ENCODE measurements at places on chromosomes 7 and 10.

DNA sequence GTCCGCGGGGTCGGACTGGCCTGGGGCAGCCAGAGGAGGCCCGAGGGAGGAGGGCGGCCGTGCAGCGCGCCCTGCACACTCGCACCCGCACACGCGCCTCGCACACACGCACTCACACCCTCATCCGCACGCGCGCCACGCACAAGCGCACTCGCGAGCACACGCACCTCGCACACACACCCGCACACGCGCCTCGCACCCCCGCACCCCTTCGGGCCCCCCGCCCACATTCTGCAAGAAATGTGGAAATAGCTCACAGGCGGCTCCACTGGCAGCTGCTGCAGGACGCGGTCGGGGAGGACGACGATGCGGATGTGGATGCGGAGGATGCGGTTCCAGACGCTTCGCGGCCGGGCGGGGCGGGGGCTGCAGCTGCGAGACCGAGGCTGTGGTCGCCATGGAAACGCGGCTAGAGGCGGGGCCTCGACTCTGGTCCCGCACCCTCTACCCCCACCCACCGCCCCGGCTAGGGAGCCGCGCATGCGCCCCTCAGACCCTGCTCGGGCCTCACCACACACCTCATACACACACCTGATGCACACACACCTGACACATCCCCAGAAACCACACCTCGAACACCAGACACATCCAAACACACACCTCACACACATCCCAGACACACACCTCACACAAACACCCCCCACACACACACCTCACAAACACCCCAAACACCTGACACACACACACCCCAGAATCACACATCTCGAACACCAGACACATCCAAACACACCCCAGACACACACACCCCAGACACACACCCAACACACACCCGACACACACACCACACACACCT lies at the start of gene CALY:
TSS of gene CALY (minus strand) at position 320 of the 793 bp plus-strand sequence. CDS start 7,907 bp downstream, outside the sequence.
- DNase-seq = no peak

- DNase-seq = no peak
Measured at GRCh38 chr7:22885797-22886261, 63.2 kb upstream of the TOMM7 start.

DNA sequence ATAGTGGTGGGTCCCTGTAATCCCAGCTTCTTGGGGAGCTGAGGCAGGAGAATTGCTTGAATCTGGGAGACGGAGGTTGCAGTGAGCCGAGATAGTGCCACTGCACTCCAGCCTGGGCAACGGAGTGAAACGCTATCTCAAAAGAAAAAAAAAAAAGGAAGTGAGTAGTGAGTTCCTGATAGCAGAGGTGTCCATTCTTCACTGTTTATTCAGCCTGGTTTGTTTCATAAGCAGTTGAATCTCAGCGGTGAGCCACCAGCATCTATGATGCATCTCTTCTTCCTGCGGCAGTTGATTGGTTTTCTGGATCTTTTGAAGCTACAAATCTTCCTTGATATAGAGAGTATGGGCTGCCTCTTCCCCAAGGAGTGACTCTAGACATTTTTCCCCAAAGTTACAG lies 316.1 kb upstream of the MTPN start:
- DNase-seq = no peak

- no peak for DNase-seq
Measured at GRCh38 chr10:118498623-118499022, 96.8 kb downstream of the PRLHR start.

DNA sequence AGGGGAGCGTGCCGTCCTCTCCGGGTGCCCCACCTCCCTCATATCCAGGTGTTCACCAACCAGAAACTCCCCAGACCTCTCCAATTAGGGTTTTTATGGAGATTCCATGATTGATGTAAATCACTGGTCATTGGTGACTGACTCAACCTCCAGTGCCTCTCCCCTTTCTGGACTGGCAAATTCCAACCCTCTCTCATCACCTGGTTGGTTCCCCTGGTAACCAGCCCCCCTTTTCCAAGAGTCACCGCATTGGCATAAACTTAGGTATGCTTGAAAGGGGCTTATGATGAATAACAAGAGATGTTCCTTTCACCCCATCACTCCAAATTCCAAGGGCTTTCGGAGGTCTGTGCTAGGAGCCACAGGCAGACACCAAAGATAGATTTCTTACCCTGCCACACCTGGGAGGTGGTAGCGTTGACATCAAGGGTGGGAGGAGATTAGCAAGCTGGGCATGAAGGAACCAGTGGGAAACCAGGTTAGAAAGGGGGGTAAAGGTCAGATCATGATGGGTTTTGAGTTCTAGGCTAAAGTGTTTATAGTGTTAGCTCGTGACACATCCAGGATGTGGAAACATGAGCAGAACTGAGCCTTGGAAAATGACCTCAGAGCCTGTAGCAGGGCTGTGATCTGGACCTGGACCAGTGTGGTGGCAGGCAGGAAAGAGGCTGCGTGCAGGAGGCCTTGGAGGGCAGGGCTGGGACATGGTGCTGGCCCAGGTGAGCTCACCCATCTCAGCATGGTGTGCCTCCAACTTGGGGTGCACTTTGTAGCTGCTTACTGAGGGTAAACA lies 45.1 kb downstream of the CAMK1D start:
- no peak for DNase-seq

GRCh38 chr7:101729241-101729883 lies 88.1 kb upstream of the CUX1 start:
- no peak for DNase-seq

DNA sequence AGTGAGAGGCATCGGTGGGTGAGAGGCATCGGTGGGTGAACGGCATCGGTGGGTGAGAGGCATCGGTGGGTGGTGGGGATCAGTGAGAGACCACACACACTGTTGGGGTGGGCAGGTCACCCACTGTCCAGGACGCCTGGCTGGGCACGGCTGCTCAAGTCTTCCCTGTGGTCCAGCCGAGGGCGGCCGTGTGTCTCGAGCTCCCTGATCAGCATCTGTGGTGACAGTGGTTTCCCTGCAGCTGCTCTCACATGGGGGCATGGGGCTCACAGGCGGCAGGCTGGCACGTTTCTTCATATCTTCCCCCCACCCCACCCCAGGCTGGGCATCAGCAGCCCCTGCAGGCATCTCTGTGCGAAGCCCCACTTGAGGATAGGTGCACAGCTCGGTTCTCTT lies 78.2 kb downstream of the NKX6-2 start:
- DNase-seq = no peak

DNA sequence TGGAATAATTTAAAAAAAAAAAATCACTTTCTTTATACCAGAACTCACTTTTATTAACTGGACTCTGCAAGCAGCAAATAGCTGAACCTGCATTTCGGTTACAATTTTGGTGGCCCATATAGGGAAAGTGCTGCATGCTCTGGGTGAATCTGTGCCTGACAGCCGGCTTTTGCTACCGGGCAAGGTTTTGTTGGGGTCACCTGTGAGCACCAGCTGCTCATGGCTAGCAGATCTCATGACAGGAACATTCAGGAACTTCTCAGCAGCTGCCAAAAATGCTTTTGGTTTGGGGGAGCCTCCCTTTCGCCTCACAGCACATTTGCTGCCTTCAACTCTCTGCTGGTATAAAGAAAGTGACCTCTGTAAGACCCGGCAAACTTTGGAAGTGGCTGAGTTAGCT lies 13.2 kb upstream of the CREB3L2 start:
- no peak for DNase-seq

- DNase-seq = no peak
Measured at GRCh38 chr10:11403116-11403515, 208.3 kb downstream of the USP6NL start.

- no peak for DNase-seq
Measured at GRCh38 chr7:26574476-26574875, 282.8 kb downstream of the SNX10 start.

- no peak for DNase-seq
Measured at GRCh38 chr7:66198956-66199355, 6.2 kb upstream of the TPST1 start.

DNA sequence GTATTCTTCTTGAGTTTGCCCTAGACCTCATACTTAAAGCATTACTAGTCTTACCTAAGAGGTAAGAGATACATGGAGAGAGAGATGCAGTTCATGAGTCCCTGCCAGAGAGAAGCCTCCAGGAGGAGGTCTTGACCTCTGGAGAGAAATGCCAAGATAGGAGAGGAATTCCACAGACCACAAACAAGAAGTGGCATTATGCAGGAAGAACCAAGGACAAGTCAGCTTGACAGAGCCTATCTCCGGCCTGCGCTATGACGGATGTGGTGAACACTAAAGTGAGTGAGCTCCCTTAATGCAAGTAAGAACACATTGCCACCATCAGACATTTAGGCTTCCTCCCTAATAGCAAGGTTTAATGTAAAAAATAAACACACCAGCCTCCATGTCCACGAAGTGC lies 27.9 kb upstream of the COL1A2 start:
- DNase-seq = no peak

DNA sequence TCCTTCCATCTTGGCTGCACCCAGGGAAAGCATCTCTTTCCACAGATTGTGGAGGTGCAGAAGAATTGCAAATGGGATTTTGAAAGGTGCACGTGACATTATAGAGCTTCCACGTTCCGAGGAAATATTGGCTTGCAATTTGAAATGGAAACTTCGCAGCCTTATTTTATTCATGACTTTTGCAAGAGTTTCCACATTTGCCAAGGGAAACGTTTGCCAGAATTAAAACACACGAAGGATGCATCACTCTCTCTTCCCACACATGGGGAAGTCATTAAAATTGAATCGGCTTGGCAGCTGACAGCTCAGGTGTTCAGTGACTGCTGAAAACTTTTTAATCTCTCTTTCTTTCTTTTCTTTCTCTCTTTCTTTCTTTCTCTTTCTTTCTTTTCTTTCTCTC lies 475.4 kb upstream of the IGFBP3 start:
- DNase-seq = no peak

- DNase-seq = no peak
Measured at GRCh38 chr10:102431452-102432124, 786 bp downstream of the CUEDC2 start.

GRCh38 chr10:22816298-22816653 lies 101.9 kb upstream of the PIP4K2A start:
- no peak for DNase-seq

DNA sequence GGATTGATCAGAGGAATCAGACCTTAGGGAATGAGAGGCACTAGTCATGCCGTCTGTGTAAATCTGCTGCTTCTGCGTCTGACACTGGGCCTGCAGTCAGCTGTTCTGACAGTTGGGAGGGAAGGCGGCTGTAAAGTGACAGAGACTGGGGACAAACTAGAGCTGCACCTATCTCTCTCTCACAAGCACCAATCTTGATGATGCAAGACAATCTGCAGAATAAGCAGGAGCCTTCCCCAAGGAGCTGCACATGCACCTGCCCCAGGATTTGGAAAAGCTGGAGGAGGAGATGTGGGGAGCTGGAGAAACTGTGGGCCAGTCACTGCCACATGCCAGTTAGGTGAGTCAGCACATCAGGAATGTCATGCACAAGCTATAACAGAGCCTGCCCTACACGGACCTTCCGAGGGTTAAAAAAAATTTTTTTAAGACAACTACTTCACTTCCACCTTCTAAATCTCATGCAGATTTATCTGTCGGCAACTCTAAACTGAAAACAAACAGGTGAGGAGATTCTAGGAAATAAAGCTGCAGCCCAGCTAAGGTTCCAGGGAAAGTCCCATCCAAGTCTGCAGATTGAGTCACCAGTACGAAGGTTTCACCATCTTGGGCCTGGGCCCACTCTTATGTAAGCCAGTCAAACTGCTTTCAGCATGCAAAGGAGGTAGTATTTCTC lies 39.2 kb downstream of the ENO4 start:
- DNase-seq = no peak

DNA sequence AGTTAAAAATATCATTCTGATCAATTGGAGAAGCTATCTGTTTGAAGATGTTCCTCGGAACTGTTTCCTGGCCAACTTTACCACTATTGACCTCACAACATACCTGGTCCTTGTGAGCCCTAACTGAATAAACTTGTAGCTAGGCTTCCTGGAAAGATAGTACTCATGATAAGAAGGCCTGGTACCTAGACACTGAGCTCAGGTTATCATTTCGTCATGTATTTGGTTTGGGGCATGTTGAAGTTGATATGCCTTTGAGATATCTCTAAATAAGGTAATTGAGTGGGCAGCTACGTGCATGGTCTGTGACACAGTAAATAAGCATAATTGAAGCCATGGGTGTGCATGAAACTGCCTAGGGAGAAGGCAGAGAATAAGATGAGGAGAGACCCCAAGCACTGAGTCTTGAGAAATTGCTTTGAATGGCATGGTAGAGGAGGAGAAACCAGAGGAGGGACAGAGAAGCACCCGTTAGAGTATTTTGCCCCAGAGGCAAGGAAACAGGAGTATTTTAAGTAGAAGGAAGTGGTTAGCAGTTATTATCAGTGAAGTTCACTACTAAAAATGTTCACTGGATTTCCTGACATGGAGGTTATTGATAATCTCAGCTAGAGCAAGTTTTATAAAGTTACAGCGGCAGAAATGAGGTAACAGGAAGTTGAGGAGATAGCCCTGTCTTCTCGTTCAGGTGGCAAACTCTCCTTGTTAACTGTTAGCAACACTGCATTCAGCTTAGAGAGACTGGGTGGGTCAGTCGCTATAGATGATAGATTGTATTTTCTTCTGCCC lies 55.6 kb downstream of the CC2D2B start:
- no peak for DNase-seq

DNA sequence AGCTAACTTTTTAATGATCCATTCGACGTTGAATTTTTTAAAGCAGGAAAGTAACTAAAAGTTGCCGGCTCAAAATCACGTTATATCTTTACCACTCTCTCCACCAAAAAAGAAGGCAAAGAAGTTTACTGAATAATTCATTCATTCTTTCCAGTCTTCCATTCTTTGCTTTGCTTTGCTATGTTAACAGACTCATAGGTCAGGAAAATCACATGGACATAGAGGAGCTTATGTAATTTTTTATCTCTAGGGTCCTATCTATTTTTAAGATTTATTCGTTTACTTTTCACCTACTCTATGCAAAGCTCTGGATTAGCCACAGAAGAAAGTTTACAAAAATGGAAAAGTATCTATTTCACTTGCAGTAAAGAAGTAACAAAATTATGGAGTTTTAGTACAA lies 52.6 kb downstream of the MRC1 start:
- DNase-seq = no peak

- DNase-seq = no peak
Measured at GRCh38 chr7:22087861-22088260, 142.2 kb upstream of the CDCA7L start.

GRCh38 chr7:139351027-139351426 lies 8.7 kb upstream of the LUC7L2 start:
- no peak for DNase-seq

DNA sequence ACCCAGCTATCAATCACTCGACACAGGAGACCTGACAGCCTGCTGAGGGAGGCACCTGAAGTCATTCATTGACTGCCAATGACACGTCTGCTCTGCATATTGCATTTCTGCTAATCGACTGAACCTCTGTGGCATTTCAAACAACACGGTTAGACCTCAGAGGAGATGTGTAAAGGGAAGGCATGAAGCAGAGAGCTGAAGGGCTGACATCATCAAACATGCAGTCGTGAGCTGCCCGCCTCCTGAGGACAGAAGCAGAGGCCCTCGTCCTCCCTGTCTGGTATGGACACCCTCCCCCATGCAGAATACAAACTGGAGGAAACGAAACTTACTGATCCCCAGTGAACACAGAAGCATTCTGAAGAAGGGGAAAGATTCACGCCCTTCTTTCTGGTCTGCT lies 462.6 kb upstream of the MGMT start:
- no peak for DNase-seq

- no peak for DNase-seq
Measured at GRCh38 chr7:92747041-92747835, 89.1 kb downstream of the CDK6 start.

Data from NCI-H1092 (cell line).